ENCODE measurements at places on chromosomes 12 and 14.

DNA sequence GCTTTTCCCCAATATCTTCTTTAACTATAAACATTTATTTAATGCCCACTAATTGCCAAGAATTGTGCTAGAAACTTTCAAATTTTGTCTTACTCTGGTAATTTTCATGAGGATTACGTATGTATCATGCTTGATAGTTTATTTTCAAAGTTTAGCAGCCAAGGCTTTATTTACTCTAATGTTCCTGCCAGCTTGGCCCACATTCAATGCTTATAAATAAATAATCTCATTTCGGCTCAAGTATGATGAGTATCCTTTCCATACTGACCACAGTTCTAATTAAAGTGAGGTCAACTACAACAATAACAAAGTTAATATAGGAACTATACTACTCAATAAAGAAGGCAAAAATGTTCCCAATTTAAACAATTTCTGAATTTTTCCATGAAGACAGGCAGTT lies 259.2 kb downstream of the MED13L start:
- no peak for DNase-seq

- DNase-seq = no peak
Measured at GRCh38 chr14:93012951-93013719, 90.2 kb downstream of the CHGA start.

DNA sequence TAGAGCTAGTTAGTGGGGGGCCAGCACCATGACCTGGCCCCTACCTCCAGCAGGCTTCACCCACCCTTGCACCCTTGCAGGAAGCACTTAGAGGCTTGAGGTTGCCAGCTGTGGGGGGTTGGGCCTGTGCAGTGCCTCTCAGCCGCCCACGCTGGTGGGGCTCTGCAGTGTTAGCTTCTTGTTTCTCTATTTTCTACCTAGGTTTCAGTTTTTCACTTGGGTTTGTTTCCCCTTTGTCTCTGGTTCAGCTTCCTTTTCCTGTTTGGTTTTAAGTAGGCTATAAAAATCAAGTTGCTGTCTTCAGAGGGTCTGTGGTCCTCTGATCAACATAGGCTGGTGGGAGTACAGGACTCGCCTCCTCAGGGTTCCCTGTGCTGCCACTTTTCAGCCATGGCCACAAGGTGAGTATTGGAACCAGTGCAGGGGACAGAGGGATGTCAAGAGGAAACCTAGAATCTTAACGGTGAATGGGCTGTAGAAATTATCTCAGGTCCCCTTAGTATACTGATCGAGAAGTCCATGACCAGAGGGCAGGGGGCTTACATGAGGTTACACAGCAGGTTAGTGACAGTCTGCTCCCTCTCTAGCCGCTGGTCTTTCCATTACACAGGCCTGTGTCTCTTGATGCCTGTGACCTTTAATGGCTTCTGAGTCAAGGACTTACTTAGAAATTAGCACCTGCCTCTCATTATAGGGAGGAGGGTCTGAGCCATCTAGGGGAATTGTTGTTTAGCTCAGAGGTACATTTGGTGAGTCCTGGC lies at the start of gene EVL:
TSS of gene EVL (plus strand) at position 312 of the 761 bp plus-strand sequence. CDS start at position 391, 79 bp downstream.
- no peak for DNase-seq

- DNase-seq = peak; percentile 38
Measured at GRCh38 chr14:47917344-47917954, 242.0 kb upstream of the MDGA2 start.

GRCh38 chr12:54306925-54307741 lies 6.3 kb upstream of the NFE2 start:
- DNase-seq = no peak

DNA sequence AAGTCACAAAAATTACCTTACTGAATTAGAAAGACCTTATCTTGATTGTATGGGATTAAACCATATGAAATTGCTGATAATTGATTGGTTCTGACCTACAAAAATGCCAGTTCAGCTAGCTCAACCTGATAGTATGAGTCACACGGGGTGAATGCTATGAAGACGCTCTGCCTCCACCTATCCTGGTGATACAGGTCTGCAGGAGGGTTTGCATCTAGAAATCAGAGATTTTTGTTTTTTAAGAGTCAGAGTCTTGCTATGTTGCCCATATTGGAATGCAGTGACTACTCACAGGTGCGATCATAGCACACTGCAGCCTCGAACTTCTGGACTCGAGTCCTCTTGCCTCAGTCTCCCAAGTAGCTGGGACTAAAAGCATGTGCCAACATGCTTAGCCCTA lies 120.4 kb downstream of the HMGA2 start:
- no peak for DNase-seq

GRCh38 chr12:55706568-55707218 lies 1.0 kb downstream of the ITGA7 start:
- no peak for DNase-seq

- no peak for DNase-seq
Measured at GRCh38 chr14:85060121-85060520, 469.8 kb upstream of the FLRT2 start.

GRCh38 chr12:111270239-111270638 lies 98.7 kb downstream of the PHETA1 start:
- no peak for DNase-seq

DNA sequence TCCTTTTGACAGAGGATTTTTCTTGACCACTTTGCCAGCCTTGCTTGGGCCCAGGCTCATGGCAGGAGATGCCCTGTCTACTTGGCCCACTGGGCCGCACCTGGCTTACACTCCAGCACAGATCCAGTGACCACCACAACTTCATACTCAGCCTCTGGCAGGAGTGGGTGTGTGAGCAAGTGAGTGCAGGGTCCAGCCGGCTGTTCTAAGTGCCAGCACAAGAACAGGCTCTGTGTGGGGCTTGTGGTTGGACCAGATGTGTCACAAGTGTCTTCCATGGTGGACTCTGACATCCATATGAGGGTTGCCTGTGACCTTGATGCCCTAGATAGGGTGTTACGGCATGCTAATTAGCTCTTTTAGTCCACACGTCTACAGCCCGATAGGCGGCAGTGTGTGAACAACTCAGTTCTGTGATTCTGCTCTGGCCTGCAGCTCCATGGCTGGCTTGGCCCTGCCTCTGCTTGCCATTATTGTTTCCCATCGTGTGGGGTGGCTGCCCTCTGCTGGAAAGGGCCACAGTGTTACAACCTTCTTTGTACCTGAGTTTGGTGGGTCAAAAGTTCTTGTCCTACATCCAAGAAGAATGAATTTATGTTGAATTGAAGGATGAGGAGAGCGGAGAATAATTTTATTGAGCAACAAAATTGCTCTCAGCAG lies 1089.1 kb downstream of the SLC6A15 start:
- peak; percentile 85 for DNase-seq

- no peak for DNase-seq
Measured at GRCh38 chr14:49218436-49219092, 367.6 kb downstream of the RPS29 start.

DNA sequence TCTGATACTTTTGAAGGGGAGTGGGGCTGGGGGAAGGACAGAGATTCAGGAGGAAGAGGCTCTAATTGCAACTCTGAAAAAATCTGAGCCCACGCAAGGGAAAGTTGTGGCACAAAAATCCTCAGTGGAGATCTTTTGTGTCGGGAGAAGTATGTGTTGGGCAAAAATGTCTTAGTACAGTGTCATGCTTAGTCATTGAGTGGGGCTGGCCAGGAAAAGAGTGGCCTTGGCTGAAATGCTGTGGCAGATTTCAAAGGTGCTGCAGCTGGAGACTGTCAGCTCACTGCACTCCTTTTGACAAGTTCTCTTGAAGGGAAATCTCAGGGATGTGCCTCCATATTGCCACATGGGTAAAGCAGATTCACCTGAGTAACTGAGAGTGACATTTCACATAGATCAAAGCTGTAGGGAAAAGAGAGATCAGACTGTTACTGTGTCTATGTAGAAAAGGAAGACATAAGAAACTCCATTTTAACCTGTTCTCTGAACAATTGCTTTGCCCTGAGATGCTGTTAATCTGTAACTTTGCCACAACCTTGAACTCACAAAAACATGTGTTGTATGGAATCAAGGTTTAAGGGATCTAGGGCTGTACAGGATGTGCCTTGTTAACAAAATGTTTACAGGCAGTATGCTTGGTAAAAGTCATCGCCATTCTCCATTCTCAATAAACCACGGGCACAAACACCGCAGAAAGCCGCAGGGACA lies 36.0 kb upstream of the GLIPR1 start:
- no peak for DNase-seq

DNA sequence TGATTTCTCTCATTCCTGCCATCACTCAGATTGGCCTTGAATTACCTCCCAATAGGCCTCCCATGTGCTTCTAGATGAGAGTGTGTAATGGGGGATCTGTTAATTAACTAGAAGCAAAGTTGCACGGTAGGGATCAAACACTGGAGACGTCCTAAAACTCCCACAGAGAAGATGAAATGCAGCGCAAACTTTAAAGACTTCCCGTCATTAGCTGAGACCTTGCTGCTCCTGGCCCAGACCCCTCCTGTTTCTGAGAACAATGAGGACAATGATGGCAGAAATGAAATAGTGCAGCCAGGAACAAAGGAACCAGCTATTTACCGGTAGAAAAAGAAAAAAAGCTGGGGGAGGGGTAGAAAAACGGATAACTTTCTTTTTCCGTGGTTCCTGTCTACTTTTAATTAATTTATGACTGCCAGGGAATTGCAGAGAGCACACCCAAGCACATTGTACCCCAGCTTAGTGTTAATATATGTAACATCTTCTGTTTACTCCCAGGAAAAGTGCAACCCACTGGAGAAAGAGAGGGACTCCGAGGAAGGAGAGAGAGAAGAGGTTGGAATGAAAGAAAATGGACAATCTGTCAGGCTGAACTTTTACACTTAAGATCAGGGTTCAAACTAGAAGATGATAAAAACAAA lies 280.7 kb upstream of the SOX5 start:
- DNase-seq = peak; percentile 79

GRCh38 chr14:23399136-23399535 lies 8.9 kb downstream of the MYH6 start:
- DNase-seq = no peak

- no peak for DNase-seq
Measured at GRCh38 chr12:53991077-53991460, 6.1 kb downstream of the HOXC10 start.

- no peak for DNase-seq
Measured at GRCh38 chr12:130116791-130117190, 45.5 kb upstream of the FZD10 start.

DNA sequence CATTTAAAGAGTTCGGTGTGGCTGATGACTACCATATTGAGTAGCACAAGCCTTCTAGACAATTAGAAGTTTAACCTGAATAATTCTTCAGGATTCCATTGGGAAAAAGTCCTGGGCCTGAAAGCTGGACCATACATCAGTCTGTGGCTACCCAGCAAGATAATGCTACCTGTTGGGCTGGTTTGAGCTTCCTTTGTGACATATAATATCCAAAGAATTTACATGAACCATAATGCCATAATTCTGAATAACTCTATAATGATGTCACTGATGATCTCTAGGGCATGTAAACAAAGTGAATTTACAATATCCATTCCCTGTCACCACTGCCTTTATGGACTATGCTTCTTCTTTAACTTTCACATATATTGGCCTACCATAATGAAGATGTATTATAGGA lies 3.8 kb upstream of the YBX3 start:
- no peak for DNase-seq

DNA sequence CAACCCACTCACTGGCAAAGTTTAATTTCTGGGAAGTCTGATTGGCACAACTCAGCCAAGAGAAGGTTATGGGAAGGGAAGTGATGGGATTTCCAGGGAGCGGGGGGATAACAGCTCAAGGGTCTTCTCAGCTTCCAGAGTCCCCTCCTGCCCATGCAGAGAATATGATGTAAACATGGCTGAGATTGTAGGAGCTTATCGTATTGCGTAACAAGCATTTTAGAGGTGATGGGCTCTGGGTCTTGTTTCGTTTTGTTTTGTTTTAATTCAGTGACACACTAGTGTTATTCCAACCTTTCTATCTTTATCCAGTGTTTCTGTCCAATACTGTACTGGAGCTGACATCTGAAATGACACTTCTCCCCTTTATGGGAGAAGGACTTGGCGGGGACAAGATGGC lies 762.1 kb upstream of the TMEM132C start:
- no peak for DNase-seq

DNA sequence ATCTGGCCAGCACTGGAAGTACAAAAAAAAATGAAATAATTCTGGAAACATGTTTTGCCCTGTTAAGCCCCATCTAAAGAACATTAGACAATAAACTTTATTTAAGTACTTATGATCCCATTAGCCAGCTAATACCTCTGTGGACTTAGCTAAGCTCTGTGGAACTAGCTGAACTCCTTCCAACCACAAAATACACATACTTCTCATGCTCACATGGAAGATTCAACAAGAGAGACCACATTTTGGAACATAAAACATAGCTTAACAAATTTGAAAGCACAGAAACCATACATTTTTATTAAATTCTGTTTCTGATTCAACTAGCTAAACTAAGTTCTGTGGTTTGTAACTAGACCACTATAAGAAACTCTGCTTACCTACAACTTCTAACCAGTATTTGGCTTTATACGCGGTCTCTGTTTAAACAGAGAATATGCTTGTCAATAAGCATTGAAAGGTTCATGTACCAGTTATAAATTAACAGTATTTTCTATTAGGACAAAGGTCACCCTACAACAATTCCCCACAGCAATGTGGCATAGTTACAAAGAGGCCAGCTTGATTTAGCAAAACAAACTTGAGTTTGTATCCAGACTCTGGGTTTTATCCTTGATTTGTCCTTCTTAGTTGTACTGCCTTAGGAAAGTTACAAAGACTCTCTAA lies 300.1 kb downstream of the C12orf50 start:
- DNase-seq = no peak

DNA sequence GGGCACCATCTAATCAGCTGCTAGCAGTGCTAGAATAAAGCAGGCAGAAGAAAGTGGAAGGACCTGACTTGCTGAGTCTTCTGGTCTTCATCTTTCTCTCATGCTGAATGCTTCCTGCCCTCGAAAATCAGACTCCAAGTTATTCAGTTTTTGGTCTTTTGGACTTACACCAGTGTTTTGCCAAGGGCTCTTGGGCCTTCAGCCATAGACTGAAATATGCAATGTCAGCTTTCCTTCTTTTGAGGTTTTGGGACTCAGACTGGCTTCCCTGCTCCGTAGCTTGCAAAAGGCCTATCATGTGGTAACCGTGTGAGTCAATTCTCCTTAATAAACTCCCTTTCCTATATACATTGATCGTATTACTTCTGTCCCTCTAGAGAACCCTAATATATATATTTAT lies 159.3 kb downstream of the SLCO1B3 start:
- DNase-seq = no peak

DNA sequence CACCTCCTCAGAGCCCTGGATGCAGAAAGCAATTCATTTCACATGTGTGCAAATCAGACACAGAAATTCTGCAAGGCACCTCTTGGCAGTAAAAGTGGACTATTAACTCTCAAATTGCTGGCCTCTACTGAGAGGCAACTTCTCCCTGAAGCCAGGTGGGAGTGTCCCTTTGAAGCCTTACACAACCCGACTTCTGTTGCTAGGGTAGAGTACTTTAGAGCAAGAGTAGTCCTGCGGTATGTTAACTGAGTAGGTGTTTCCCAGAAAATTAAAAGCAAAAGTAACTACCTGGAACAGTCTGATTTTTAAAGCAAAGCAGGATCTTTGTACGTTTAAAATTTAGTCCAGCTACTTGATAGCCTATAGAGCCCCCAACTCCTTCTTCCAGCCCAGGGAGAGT lies 483.4 kb downstream of the DIO2 start:
- no peak for DNase-seq

Data from ELF-1 (cell line).